Stimulated activated CD8-positive, alpha-beta memory T cell treated with anti-CD3 and anti-CD28 coated beads, Interleukin-7, amount 100 ng/mL, for 4 hours (primary cell): ENCODE measurements at places on chromosomes 13 and 19.

DNA sequence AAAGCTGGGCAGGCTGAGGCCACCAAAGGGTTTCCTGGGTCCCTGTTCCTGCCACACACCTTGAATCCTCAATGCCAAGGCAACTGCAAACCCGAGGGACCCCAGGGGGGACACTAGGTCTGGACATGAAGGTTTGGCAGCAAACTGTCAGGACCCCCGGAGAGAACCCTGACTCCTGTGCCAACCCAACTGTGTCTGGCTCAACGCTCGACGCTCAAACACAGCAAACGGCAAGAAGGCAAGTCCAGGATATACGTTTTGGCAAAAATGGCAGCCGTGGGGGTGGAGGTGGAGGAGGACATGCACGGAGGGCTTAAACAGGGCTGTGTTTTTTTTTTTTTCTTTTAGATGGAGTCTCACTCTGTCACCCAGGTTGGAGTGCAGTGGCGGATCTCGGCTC, 73.0 kb downstream of the GADD45B start:
- DNase-seq: no peak

DNA sequence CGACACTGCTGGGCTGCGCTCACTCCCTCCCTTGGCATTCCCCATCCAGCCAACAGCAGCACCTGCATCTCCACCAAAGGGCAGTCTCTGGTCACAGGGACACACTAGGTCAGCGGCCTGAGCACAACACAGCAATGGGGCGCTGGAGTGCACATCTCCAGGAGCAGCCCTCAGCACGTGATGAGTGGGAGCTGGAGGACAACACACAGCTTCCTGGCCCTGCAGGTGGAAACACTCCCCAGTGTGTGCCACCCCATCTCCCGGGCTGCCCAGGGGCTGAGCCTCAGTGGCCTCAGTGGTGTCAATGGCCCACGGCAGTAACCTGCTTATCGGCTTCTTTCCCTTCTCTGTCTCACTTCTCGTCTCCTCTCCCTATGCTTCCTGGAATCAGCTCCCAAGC, 96.8 kb upstream of the VSTM2B start:
- no peak for DNase-seq

DNA sequence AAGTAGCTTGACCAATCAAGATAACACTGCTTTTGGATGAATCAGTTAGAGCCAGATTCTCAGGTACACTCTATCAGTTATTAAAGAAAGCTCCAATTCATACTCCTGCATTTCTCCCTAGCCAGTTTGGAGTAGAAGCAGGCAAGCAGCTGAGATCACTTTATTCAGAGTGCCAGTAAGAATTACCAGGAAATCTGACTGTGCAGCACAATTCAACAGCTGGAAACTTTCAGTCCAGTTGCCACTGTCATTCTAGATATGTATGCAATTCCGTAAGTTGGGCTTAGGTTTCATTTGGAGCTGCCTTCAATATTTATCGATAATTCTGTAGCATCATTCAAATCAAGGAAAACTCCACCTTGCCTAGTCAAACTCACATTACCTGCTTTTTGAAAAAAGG, 2625.6 kb upstream of the PCDH20 start:
- DNase-seq: no peak

DNA sequence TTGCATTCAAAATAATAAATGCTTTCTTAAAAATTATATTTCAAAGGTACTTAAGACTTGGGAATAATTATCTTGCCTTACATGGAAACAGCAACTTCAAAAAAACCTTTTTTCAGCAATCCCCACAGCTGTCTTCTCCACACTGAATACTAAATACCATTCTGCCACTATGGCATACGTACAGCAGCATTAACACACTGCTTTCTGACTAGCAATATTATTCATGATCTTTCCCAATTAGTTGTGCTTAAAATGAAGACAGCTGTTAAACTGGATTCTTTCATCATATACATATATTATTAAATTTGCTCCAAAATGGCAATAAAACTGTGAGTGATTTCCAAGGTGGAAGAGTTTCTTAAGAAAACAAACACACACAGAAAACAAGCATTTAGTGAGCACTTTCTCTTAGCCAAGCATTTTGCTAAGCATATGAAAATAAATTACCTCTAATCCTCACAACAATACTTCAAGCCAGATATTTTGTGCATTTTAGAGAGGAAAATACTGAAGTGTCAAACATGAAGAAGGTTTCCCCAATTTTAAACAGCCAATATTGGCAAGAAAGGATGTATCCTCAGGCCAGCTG, 609.5 kb downstream of the SLITRK1 start:
- no peak for DNase-seq

DNA sequence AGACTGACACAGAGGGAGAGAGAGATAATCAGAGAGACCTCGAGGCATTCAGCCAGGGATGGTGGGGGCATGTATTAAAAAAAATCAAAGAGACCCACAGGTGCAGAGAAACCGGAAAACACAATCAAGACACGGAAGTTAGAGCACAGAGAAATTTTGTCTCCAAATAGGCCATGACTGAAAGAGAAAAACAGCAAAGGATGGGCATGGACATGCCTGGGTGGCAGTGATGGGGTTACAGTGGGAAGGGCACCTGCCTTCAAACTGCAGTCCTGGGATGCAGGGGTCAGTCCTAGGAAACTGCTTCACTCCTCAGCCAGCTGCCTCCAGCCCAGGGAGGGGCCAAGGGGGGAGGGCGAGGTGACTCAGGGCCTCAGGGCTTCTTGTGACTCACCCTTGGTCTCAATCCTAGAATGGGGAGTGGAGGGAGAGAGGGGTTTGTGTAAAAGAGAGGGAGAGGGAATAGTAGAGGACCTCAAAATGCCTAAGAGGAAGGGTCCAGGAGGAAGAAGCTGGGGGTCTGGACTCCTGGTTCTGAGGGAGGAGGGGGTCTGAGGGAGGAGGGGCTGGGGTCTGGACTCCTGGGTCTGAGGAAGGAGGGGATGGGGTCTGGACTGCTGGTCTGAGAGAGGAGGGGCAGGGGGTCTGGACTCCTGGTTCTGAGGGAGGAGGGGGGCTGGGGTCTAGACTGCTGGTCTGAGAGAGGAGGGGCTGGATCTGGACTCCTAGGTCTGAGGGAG, 3.6 kb upstream of the KCNN4 start:
- peak; percentile 41 for DNase-seq

DNA sequence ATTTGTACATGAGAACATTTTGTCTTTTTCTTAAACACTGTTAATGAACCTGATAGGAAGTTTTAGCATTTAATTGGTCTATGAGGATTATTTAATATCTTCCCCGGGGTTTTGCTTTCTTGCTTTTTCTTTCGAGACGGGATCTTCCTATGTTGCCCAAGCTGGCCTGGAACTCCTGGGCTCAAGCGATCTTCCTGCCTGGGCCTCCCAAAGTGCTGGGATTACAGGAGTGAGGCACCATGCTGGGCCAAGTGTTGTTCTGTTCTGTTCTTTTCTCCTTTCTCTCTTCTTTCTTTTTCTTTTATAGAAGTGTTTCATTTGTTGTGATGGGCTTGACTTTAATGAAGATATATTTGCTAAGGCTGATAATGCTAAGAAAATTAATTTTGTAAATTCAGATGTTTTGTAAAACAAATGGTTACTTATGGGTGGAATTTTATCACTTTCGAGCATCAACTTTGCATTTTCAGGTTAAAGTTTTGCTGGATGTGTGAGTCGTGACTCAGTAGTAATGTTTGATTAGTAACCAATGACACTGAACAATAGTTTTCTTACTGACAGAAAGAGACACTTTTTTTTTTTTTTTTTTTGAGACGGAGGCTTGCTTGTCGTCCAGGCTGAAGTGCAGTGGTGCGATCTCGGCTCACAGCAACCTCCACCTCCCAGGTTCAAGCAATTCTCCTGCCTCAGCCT, 2.2 kb downstream of the PAN3 start:
- no peak for DNase-seq

GRCh38 chr13:109668433-109669233, 117.8 kb downstream of the IRS2 start:
- DNase-seq: no peak

DNA sequence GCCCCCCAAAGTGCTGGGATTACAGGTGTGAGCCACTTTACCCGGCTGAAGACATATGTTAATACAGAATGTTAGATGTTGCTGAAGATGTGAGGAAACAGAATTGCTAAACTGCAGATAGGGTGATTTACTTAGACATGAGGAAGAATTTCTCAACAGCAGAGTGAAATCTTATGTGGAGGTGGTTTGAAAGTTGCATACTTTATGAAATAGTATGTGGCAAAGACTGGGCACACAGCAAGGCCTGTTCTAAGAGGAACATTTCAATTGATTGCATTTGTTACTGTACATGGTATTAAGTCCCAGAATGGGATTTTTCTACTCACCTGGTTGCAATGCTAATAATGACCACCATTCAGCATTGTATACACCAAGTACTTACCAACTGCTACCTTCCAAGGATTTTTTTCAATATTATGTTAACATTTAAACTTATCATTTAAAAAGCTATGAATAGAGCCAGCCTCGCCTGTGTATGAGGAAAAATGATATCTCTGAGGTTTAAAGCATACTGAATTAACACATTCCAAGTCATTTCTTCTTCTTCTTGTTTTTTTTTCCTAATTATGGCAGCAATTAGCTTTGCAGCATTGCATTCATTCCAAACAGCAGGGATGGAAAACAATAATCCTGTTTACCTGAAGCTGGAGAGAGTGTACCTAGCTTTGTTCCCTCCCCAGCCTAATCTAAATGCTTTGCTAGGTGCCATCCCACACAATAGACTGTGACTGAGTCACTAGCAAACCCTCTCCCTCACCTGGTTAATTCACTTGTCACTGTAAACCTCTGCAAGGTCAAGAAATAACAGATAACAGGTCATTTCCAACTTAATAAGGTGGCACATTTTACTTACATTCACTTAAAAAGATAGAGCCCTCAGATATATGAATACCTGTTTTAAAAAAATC, 19.4 kb upstream of the KLF5 start:
- DNase-seq: no peak

GRCh38 chr19:9865732-9866501, 30.8 kb downstream of the PIN1 start:
- no peak for DNase-seq

DNA sequence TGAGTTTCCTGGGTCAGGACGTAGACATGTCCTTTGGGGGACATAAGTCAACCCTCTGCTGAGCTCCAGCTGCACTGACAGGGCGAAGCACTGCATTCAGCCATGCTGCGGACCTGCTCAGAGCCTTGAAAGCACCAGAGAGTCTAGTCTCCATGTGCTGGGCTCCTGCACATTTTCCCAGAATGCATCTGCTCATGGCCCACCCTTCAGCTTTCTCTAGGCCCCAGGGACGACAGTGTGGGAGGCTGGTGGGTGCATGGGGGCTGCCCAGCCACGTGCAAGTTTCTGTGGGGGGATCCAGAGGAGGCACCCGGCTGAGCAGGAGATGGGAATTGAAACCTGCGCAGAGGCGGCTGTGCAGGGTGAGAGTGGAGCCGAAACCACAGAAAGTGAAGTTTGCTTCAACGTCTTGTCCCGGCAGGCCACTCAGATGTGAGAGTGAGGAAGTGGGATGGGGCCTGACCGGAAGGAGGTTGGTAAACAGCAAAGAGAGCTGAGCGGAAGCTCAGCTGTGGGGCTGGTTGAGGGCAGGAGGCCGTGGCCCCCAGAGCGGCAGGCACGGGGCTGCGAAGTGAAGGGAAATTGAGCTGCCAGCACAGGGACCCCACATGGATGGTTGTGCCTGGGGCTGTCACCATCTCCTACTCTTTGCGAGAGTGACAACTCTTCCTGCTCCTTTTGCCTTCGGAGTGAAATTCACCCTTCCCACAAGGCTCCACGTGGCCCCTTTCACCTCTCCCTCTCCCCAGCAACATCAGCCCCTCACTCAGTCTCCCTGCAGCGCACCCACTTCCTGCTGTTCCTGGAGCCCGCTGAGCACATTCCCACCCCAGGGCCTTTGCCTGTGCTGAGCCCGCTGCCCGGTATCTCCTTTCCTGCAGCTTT, 11.8 kb downstream of the PGLS start:
- peak; percentile 41 for DNase-seq

- DNase-seq: no peak
Measured at GRCh38 chr13:31274390-31274789, 74.6 kb downstream of the B3GLCT start.

GRCh38 chr13:63393112-63393511, 1977.5 kb upstream of the PCDH20 start:
- no peak for DNase-seq

GRCh38 chr13:110274687-110275086, 32.3 kb downstream of the COL4A1 start:
- no peak for DNase-seq

- DNase-seq: no peak
Measured at GRCh38 chr13:85772367-85772766, 26.9 kb downstream of the SLITRK6 start.

DNA sequence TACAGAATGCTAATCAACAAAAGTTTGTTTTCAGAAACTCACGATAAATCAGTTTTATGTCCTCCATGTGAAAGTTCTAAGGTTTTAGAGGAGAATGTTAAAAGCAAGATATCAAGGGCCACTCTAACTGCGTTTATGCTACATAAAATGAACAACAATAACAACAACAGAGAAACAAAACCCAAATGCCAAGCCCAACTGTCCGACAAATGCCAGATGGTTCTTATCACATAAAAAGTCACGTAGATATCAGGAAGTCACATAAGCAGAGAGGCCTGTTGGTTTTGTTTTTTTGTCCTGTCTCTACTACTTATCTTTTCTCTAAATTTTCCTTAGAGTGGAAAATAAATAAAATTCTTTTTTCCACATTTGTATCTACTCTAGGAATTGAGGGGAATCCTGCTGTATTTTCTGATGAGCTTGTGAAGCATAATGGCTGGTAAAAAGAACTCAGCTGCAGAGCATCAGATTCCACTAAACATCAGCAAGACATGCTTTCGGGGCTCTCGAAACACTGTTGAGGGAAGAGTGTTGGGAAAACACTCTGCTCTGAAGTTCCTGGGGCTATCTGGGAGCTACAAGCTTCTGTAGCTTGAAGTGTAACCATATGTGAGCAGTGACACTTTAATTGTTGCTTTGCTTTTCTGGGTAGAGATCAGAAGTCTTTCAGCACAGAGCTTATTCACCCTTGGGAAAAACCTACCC, 110.1 kb downstream of the SLAIN1 start:
- no peak for DNase-seq

DNA sequence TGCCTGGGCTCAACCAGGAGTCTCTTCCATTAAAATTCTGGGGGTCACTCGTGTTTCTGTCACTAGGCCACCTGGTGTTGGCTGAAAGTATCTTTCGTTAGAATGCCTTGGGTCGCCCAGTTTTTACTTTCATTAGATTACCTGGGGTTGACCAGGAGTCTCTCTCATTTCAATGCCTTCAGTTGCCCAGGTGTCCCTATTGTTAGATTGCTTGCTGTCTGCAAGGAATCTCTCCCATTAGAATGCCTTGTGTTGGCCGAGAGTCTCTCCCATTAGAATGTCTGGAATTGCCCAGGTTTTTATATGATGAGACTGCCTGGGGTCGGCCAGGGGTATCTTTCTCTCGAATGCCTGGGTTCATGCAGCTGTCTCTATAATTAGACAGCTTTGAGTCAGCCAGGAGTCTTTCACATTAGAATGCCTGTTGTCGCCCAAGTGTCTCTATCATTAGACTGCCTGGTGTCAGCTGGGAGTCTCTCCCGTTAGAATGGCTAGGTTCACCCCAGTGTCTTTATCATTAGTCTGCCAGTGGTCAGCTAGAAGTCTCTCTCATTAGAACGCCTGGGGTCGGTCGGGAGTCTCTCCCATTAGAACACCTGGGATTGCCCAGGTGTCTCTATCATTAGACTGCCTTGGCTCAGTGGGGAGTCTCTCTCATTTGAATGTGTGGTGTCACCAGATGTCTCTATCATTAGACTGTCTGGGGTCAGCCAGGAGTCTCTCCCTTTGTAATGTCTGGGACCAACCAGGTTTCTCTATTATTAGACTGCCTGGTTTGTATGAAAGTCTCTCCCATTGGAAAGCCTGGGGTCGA, 1446.8 kb downstream of the UQCRFS1 start:
- DNase-seq: no peak
